ENCODE measurements at places on chromosomes 12 and 14. TPM values are rescaled to one million over a fixed set of nuclear protein-coding genes. Genes with fewer than 3 reads are reported as not detected.

The PTPN6 gene
- 0.27 TPM for polyA plus RNA-seq

The SCFD1 gene
- 115 TPM for polyA plus RNA-seq

The ARPC3 gene
- polyA plus RNA-seq: 22.7 TPM

The SERPINA10 gene
- not detected for polyA plus RNA-seq

The OR4K17 gene
- polyA plus RNA-seq: not detected

DNA sequence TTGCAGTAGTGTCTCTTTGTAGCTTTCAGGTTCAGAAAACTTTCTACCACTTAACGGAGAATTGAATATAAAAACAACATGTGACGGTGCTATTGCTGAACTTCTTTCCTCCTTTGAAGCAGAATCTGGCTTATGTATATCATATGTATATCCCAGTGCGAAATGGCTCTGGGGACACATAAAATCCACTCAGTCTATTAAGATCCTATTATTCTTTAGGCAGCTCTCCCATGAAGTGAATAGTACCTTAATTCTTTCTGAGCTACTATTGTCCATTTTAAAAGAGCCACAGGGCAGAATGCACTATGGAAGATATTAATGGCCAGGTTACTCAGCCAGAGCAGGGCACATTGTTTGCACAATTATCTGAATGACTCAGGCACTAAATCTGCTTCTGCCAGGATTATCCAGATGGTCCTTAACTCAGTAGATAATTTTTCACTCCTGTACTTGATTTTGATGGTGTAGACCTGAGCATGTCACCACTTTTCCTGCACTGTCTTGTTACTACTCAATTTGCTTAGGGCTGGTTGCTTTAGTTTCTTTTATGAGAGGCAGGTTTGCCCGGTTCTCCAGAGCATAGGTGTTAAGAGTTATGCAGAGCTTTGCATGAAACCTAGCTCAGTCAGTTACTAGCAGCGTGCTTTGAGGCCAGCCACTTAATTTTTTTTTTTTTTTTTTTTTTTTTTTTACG lies 5.5 kb downstream of the CNTN1 start:
- no peak for DNase-seq

GRCh38 chr14:92866901-92867865 lies 55.8 kb upstream of the CHGA start:
- DNase-seq: no peak

DNA sequence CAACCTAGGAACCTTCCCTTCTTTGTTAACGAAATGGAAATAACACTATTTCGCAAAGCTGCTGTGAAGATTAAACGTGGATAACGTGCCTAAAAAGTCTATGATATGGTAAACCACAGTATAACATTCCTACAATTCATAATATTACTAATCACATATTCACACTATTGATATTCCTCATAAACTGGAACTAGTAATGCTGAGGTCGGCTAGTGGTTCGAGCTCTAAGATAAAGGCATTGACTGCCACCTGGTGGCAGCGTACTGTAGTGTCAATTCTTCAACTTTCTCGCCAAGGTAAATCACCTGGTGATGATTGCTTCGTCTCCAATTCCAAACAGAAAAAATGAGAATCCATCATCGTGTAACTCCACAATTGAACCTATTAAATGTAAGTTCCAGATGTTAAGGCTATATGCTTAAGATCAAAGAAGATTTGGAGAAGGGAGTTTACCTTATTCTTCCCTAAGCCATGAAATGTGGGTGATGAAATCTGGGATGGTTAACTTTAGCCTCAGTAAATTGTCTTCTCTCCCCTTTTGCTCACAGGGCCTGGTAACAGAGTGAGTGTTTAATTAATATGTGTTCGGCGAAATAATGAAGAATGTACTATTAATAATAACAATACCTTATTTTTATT lies 197.5 kb upstream of the TMEM132C start:
- peak; percentile 21 for DNase-seq

GRCh38 chr14:61482348-61483206 lies 161.2 kb downstream of the PRKCH start:
- DNase-seq: no peak

DNA sequence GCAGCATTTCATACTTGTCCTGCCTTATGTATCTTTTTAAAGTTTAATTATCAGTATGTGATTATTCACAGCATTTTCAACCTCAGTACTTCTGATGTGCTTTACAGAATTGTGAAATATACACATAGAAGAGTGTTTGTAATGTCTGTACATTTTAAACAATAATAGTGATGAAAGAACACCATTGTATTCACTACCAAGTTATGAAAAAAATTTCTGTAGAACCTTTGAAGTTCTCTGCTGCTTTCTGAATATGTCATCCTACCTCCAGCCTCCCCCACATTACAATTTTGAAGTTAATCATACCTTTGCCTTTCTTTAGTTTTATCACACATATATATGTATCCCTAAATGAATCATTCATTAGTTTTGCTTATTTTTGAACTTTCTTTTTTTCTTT lies 24.8 kb downstream of the FRMD6 start:
- no peak for DNase-seq

DNA sequence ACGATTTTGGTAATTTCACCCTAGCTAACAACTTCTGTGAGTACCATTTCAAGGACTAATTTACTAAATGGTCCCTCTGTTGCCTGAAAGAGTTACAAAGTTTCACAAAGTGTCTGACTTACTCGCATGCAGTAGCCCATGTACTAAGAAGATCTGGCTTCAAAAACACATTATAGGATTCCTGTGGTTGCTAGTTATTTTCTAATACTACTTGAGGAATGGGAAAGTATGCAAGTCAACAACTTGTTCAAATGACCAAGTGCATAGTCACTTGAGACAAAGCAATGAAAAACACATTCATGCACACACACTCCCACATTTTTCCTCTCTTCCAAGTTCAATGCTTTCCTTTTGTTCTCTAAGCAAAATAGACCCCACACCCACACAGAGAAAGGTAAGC lies 219.7 kb upstream of the TMPO start:
- no peak for DNase-seq

DNA sequence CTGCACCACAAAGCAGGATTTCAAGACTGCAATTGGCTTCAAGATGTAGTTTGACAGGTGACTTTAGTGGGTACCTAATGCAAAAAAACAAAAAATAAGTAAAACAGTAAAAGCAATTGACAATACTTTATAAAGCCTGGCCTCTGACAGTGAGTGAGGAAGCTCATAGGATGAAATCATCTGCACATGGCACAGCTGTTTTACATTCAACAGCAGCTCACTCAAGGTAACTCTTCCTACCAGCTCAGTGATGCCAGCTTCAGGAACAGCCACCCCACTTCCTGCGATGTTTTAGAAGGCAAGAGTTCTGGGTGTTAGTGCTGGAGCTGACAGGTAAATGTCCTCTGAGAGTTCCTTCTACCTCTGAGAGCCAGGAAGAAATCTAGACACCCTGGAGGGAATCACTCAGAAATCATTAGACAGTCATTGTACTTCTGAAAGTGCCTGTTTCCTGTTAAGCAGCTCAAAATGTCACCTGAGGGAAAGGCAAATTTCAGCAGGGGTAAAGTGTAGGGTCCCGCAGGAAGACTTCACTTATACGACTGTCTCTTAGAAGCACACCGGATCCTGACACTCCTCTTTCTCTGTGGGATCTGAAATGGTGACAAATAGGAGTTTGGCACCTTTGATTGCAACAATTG lies 99.9 kb downstream of the FOXN3 start:
- DNase-seq: no peak

DNA sequence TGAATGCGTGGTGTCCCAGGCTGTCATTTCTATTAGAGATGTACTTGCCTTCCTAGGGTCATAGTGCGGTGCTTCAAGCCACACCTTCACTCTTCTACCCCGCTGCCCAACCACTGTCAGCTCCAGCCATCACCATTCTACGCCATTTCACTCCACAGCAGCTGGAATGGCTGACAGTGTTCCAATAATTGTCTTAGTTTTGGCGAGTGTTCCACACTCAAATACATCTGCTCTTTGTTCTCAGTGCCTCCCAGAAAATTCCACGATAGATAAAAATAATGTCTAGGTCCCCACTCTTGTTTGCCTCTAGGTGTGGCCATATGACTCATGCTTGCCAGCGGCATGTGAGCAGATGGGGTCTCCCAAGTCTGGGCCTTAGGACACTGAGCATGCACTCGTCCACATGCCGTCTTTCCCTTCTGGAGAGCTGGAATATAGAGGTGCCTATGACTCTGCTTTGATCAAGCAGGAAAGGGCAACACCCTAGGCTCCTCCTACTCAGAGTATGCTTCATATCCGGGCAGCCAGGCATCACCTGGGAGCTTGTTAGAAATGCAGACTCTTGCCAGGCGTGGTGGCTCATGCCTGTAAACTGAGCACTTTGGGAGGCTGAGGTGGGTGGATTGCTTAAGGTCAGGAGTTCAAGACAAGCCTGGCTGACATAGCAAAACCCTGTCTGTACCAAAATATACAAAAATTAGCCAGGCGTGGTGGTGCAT lies 163.0 kb downstream of the BRMS1L start:
- DNase-seq: no peak

DNA sequence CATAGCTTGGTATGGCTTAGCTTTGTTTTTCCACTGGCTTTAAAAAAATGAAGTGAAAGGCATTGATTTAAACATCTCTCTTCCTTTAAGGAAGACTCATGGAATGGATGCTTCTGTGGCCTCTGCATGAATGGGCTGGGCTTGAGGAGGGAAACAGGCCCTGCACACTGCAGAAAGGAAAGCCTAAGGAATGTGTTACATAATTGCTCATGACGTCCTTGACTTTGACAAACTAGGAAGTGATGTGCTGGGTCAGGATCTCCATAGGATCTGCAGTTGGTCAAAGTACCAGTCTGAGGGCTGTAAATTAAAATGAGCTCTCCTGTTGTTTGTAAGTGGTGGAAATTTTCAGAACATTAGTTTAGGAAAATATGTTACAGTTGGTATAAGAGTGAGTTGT lies 12.7 kb downstream of the SAMD4A start:
- DNase-seq: no peak

DNA sequence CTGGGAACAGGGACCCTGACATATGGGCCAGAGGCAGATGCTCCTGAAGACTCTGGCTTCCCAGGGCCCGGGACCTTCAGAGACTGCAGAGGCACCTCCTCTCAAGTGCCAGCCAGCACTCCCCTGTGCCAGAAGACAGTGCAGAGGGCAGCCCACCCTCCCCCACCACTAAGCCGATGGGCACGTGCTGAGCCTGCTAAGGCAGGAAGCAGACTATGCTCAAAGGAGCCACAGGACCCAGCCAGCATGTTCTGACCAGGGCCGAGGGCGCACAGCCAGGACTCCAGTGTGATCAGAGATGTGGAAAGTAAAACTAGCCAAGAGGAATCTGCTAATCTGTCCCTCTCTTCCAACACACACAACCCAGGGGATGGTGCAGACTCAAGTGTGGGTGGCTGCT lies 29.8 kb downstream of the DIO3 start:
- no peak for DNase-seq

DNA sequence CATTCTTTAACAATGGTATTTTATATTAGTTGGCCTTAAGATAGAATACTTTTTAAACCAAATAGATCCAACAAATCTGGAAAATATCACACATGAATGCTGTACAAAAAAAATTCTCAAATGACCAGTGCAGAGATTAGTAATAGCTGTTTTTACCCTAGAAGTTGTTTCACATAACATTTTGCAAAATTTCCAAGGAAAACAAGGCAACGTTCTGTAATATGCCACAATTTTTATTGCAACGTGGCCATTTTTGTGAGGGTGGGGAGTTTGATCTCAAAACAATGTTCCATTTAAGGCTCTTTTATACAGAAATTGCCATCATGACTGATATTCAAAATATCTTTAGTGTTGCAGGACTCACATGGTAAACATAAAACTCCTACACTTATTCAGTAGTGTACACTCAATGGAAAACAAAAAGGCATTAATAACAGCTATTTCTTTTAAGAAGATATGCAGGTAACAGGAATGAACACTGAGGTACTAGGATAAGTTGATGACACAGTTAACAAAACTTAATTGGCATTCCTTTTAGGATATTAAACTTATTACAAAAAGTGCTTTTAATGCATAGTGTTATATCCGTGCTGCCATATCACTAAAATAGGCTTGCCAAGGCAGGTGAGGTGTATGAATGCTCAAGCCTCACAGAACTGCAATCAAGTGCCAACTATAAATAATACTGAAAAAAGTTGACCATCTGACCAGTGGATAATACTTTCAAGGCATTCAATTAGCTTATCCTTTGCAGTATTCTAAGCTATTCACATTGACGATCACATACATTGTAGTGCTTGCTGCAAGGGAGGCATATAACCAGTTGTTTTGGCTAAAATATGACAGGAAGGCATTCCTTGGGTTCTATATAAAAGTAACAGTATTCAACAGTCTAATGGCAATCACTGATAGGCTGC lies 2.3 kb downstream of the CFL2 start:
- DNase-seq: no peak

DNA sequence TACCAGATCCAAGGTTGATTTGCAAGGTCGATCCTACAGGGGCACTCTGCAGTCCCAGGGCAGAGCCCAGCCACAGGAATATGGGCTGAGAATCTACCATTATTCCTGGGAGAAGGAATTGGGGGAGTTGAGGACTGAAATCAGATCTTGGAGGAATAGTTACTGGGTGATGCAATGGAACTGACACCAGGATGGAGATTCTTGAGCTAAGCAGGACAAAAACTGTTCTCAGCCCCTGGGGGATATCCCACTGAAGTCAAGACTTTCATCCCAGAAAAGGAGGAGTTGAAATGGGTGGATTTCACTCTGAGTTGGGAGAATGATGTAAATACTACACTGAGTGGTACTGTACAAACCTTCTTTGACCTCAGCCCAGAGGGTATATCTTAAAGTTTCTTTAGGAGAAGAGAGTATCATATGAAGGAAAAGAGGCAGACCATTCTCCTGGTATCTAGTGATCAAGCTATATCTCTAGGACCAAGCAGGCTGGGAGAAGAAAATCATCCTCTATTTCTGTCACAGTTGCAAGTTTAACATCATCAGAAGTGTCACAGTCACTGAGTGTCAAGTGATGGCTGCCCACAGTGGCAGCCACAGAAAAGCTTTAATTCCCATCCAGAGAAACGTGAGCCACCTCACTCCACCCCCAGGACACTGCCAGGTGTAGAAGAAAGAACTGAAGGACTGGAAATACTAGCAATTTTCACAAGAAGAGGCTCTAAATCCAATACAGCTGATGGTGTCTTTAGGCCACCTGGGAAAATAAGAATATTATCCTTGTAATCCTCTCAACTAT lies 181.9 kb downstream of the NUAK1 start:
- DNase-seq: no peak

- no peak for DNase-seq
Measured at GRCh38 chr14:50447461-50447860, 50.8 kb upstream of the CDKL1 start.

DNA sequence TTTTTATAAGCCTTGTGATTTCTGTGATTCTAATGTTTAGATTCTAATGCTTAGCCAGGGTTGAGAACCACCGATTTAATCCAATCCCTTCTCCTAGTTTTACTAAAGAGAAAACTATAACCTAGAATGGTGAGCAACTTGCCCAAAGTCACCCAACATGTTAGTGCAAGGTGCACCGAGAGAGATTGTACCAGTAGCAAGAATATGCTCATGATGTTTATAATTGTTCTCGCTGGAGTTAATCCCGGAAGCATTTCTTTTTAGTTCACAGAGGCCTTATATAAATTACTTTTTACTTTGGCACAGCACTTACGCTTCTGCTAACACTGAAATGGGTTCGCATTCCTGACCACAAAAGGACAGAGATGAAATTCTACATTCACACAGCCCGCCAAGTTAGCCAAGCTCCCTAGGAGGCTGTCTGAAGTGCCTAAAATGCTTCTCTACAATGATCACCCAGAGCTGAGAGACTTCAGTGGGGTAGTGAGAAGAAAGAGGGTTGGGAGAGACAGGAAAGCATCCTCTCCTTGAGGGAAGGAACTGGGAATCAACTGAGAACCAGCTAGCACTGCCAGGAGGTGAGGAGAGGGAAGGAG lies 579 bp upstream of the BLOC1S1 start:
- DNase-seq: no peak

GRCh38 chr14:77722301-77722700 lies 14.4 kb downstream of the SLIRP start:
- no peak for DNase-seq
